ENCODE measurements at places on chromosomes 4 and X.
A peak's percentile ranks its signal among the peaks of the same experiment; 100 is the strongest.

DNA sequence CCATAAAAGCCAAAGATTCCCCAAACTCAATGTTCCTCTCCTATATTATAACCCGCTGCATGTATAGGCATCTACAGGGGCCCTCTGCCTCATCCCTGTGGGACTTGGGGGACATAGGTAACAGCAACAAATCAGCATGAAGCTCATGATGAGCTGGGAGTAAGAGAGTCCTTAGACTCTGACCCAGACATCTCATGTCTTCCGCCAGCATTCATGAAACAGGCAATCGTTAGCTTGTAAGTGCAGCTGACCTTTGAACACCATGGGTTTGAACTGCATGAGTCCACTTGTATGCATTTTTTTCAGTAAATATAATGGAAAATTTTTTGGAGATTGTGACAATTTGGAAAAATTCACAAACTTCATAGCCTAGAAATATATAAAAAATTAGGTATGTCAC lies 10.4 kb upstream of the SCOC start:
- no peak for DNase-seq

- DNase-seq = no peak
Measured at GRCh38 chr4:82256718-82257117, 117.1 kb downstream of the HNRNPD start.

- no peak for DNase-seq
Measured at GRCh38 chr4:171847751-171848150, 34.5 kb downstream of the GALNTL6 start.

DNA sequence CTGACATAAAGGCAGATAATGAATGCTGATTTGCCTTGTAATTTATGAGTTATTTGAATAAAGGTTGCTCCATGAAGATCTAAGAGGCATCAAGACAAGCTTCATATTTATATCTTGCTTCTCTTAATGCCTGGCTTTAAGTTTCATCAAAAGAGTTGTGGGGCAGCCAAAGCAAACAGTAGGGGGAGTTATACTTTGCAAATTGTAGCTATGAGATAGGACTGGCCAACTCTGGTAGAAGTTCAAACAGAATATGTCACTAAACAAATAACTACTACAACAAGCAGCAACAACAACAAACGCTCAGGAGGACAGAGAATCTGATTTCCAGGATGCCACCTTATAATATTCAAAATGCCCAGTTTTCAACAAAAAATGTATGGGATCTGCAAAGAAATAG lies 69.1 kb upstream of the PLAC1 start:
- DNase-seq = no peak

DNA sequence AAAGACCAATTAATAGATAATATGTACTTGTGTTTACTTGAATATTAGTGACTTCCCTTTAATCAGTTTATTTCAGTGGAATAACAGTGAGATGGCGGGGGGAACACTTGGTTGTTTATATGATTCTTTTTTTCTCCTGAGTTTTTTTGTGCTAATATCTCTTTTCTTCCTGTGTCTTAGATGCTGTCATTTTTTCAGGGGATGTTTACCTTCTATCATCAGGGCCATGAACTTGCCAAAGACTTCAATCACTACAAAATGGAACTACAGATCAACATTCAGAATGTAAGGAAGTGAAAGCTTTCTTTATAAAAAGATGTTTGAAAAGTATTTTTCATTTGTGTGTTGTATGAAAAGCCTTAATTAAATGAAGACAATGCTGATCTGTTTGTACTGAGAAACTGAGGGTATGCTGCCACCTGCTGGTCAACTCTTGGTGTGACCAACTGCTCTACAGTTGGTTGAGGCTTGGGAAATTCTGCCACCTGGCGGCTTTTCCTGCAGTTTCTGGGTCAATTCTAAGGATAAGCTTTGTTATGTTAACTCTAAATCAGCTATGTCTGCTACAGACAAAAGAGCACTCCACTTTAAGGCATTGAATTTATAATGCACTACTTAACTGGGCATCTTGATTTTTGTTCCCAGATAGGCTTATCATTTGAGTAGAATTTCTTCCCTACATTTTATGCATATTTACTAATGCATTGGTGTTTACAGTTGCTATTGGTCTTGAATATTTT lies 134.8 kb downstream of the ARHGAP10 start:
- peak; percentile 42 for DNase-seq

GRCh38 chr4:85784348-85784747 lies 309.4 kb downstream of the ARHGAP24 start:
- no peak for DNase-seq

GRCh38 chrX:49947781-49948180 lies 25.4 kb downstream of the CLCN5 start:
- DNase-seq = no peak

DNA sequence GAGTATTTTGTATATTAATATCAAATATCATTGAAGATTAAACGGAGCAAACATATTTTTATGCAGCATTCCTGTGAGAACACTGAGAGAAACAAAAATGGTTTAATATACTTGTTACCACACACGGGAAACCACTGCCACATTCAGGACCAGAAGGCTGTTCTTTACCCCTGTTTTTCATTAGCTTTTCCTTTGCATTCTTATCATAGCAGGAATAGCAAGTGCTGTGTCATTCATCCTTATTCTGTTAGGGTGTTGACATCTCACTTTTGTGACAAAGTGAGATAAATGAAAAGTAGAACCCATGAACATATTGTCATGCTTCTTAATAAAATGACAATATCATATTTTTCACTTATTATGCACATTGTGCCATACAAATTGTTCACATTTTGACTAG lies 212.4 kb upstream of the NDST4 start:
- DNase-seq = no peak

DNA sequence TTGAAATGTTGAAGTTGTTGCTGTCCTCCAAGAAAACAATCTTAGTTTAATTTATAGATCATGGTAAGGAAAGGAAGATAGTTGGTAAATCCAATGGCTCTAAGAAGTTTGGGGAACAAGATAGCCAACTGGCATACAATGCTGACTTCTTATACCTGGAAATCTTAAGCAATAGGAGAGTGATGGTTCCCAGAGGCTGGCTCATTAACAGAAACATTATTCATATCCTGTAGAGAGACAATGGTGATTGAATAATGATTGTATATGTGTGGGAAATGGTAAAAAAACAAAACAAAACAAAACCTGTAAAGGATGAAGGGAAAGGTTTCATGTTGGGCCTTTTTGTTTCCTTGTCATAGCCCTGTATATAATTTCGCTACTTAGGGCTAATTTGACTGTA lies 174.9 kb upstream of the CTSO start:
- DNase-seq = no peak

DNA sequence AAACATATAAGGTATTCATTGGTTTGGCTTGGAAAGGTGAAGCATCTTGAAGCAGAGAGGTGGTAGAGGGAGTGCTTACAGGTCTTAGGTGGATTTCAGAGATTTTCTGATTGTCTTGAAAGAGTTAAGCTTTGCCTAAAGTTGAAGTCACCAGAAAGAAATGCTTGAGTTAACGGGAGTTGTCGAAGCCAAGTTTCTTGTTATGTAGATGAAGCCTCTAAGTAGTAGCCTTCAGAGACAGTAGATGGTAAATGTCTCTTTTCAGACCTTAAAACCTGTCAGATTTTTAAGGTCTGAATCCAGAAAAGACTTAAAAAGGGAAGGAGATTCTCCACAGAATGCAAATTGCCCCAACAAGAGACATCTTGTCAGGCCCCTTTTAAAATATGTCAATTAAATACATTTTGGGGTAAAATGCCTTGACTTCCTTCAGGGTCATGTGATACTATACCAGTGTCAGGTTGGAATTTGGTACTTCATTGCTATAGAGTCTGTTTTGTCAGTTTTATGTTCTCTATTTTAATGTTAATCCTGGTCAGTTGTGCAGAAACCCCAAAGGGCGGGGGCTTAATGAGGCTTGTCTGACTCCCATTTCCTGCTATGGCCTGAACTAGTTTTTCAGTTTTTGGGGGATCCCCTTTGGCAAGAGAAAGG lies 81.0 kb downstream of the PCDH18 start:
- DNase-seq = no peak

- no peak for DNase-seq
Measured at GRCh38 chr4:71498625-71499024, 159.8 kb downstream of the SLC4A4 start.

DNA sequence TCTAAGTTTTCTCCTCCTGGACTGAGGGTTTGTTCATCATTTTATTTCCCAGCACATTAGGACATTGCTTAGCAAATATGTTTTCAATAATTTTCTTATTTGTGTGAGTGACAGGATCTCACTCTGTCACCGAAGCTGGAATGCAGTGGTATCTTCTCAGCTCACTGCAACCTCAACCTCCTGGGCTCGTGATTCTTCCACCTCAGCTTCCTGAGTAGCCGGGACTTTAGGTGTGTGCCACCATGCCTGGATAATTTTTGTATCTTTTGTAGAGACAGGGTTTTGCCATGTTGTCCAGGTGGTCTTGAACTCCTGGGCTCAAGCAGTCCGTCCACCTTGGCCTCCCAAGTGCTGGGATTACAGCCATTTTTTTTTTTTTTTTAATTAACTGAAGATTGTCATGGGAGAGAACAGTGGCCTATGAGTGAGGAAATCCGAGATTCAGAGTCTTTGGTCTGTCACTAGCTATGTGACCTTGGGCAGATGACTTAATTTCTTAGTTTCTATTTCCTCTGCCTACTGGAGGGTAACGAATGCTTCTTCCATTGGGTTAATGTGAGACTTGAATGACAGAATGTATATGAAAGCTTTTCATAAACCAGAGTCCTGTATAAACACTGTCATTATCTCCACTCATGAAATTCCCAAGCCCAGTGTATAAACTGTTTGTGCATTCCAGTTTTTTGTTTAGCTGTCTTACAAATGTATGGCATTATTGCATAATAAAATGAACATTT lies 23.9 kb downstream of the MOB1B start:
- no peak for DNase-seq

GRCh38 chrX:65697915-65698796 lies 30.7 kb downstream of the MSN start:
- DNase-seq = no peak

DNA sequence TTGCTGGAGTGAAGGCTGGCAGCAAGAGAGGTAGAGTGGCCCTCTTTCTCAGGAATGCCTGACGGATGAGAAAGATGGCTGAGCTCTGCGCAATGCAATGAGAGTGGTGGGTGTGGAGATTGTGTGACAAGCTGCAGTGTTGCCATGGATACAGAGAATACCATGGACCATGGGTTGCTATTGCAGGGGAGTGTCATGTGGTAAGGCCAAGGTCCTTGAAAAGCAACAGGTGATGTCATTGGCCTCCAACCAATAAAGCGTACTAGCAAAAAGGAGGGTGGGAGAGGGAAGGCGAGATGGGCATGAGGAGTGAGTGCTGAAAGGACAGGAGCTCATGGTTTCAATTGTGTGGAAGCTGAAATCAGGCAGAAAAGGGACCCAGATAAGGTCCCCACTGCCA lies 1.8 kb downstream of the PNMA5 start:
- no peak for DNase-seq

- DNase-seq = no peak
Measured at GRCh38 chr4:77236806-77237205, 79.8 kb downstream of the CCNG2 start.

- no peak for DNase-seq
Measured at GRCh38 chr4:15366721-15367120, 61.1 kb upstream of the C1QTNF7 start.
